ENCODE measurements at places on chromosomes 13 and 19.

GRCh38 chr19:42276284-42276683, 7.2 kb downstream of the CIC start:
- DNase-seq, result no peak

DNA sequence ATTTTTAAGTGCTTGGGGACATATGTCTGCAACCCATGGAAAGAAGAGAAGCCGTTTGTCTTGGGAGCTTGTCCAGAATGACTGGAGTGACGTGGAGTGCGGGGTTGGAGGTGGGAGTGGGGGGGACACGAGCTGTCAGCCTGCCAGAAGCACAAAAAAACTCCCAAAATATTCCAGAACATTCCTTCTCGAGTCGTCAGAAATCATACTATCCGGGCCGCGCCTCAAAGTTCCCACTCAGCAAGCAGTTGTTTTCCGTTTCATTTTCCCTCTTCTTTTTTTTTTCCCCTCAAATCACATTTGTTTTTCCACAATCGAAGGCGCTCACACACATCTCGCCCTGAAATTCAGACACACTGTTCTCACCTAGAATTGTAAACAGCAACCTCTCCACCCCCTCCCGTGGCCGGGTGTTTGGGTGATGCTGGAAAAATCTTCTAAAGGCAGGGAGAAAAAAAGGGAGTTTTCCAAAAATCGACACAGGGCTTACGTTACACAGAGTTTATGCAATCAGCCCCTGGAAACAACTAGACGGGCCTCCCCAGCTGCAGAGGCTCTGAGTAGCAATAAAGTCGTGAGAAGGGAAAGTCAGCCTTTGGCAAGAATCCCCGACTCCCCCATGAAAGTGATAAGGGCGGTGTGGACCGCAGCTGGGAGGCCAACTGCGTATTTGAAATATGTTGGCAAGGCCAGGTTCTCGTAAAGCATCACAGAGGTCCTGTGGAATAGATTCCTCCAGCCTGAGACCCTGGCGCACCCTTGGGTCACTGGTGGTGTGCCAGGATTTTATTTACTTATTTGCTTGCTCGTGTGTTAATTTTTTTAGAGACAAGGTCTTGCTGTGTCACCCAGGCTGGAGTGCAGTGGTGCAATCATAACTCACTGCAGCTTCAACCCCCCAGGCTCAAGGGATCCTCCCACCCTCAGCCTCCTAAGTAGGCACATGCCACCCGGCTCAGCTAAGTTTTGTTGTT, 31.2 kb upstream of the KLF2 start:
- DNase-seq, result no peak

DNA sequence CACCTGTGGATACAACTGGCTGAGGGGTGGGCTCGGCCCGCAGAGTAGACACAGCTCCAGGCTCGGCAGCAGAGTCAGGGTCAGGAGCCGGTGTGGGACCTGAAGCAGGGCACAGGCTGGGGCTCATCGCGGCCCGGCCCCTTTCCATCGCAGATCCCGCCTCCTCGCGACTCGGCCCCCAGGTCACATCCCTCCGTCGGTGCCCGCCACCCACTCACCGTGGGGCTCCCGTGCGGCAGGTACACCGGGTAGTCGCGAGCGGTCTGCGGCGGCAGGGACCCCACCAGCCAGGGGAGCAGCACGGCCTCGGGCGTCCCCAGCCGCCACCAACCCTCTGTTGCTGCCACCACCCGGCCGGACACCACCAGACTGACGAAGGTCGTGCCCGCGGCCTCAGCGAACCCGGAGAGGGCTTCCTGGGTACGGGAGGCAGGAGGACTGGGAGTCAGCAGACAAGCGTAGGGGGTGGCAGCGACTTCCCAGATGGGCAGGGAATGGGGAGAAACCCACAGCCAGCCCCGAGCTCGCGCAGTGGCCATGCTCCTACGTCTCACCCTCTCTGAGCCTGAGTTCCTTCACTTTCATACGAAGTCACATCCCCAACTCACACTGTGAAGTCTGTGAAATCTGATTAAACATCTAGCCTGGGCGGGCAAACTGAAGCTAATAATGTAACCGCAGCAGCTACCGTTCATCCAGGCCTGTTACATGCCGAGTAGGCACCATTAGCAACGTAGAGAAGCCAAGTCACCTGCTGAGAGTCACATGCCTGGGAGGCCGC, 3.7 kb downstream of the FUZ start:
- peak; percentile 46 for DNase-seq

DNA sequence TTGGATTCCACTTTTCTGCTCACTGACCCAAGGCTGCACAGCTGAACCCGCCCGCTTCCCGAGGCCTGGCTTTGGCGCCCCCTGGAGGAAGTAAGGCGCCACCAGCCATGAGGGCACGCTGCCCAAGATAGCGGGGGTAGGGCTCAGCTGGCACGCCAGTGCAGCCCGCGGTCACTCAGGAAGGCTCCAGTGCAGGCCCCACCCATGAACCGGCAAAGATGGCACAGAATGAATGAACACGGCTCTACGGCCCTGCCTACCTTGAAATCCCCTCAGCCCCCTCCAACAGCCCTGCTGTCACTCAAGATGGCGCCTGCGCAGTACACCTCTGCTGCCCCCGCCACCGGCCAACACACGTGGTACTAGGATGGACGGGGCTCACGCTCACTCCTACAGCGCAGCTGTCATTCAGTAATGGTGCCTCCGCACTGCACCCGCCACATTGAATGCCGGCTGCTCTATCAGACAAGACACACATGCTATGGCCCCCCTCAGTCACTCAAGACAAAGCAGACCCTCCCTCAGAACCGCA, 3.0 kb downstream of the PEG3 start:
- no peak for DNase-seq

DNA sequence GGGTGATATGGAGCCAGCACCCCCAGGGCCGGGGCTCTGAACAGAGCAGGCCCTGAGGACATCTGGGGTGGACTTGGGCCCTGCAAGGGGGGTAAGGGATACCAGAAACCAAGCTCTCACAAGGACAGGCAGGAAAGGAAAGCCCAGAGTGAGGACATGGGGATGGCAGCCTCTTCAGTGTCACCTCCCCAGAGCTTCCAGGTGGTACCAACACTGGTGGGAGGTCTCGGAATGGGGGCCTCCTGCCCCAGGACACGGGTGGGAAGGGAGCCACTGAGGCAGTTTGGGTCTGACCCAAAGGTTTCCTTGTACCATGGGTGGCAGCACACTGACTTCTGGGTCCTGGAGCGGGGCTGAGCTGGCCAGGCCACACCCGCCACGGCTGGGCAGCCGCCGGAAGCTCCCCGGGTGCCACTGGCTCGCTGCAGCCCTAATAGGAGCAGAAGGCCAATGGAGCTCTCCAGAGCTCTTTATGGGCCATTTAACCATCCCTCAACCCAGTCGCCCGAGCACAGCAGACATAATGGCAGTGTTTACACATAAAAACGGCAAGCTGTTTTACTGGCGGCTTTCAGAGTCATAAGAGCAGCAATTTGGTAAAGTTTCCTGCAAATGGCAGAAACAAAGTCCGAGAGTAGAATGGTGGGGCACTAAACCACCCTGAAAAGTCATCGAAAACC, 59.3 kb downstream of the PEPD start:
- DNase-seq, result no peak

- DNase-seq, result no peak
Observed at GRCh38 chr13:48504606-48505005, 28.3 kb downstream of the RCBTB2 start.

- no peak for DNase-seq
Observed at GRCh38 chr19:35977446-35978222, 17.4 kb upstream of the SDHAF1 start.

GRCh38 chr13:112979406-112979902, 10.4 kb downstream of the MCF2L start:
- DNase-seq, result no peak

DNA sequence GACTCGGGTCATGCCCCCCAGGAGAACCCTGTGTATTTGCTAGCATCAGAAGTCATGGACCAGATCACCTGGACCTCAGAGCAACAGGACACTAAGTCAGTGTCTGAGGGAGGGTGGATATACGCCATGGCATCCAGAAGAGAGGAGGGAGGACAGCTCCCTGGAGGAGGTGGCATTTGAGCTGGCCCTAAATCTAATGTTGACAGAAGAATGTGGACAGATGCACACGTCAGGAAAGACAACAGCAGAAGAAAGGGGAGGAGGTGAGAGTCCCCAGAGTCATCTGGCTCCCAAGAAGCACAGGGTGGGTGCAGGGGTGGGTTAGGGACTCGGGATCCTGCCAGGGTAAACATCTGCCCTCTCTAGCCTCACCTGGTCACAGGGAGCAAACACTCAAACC, 24.5 kb upstream of the CCNE1 start:
- no peak for DNase-seq

All from stimulated activated CD4-positive, alpha-beta T cell treated with anti-CD3 and anti-CD28 coated beads, Interleukin-4, amount 100 ng/mL, for 4 hours (primary cell).